ENCODE measurements at places on chromosomes 1 and 21. TPM values are rescaled to one million over a fixed set of nuclear protein-coding genes. Genes with fewer than 3 reads are reported as not detected.

ILDR2 gene
- polyA plus RNA-seq = 14.1 TPM

CDC42SE1 gene
- 89.0 TPM for polyA plus RNA-seq

GRCh38 chr1:94973309-94973922 is 46.5 kb upstream of the CNN3 start:
- no peak for DNase-seq

DNA sequence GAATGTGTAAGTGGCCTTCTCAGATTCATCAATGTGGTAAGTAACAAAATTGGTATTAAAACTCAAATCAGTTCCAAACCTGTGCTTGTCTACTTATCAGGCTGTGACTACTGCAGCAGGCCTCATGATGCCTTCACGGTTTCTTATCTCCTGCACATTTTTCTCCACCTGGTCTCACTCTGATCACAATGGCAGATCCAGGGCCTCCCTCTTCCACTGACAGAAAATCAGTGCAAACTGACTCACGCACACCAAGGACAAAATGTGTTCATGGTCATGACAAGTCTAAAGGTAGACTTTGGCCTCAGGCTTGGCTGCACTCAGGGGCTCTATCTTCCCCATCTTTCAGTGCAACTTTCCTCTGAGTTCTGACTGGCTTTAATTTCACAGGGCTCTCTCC is 56.7 kb upstream of the ATP1A1 start:
- DNase-seq = no peak

DNA sequence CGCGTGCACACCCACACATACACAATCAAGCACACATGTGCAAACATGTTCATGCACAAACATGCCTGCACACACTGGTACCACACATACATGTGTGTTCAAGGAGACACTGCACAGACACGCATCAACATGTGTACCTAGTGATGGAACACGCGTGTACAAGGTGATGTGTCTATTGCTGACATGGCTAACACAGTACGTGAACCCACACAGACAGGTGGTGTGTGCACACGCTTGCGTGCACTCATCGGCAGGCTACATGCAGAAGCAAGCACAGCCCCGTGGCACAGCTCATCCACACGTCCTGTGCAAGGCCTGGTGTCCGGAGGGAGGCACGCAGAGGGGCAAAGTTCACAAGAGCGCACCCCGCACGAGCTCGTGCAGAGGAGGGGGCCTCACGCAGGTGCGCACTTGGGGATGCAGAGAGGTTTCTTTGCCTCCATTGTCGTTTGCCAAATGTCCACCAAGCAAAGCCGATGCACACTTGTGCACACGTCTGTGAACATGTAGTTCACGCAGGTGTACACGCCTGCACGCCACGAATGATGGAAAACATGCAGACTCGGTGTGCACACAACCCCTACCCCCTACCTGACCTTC is 969 bp downstream of the ACAP3 start:
- no peak for DNase-seq

DNA sequence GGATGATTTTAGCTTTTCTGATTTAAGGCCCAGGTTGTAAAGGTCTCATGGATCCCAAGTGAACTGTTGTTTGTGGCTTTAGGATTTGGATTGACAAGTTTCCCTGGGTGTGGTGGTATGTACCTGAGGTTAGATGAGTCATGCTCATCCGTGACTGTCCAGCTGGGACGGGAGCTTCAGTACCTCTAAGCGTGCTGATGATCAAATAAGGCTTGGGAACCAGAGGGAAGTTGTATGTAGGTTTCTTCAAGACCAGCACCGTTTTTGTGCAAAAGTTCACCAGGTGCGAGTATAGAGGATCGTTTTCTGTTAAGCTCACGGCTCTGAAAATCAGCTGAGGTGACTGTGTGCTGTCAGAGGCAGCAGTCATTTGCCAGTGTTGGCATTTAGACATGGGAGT is 19.8 kb downstream of the PLA2G2E start:
- no peak for DNase-seq

DNA sequence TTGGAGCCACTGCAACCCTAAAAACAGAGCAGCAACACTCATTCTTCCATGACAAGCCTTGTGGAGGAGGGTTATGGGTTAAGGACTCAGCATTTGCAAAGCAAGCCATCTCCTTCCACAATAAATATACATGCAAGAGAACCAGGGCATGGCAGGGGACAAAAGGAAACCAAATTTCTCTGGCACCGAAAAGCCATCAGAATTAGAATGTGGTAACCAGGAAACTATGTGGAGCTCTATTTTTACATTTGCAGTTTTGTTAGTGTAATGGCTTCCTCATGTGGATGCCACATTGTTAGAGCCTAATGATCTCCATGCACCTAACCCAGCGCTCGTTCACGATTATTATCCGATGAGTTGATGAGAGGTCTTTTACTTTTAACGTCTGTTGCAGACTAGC is 91.7 kb downstream of the NAV1 start:
- DNase-seq = no peak

GRCh38 chr21:14080764-14081096 is 130.0 kb downstream of the LIPI start:
- DNase-seq = no peak

DNA sequence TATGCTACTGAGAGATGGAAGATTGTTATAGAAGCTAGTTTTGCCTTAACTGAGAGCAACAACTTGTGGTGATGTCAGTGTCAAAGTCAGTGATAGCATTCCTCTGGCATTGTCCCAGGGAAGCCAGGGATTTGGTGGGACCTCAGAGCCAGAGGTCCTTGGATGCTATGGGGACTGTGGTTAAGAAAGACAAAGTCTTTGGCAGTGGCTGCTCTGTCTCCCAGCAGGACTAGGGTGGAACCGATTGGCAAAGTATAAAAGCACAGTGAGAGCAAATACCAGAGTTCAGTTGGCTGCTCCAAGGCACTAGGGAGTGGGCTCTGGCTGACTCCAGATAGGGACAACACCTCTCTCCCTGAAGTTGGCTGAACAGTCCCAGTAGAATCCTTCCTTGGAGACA is 104.8 kb downstream of the GDAP2 start:
- no peak for DNase-seq

GRCh38 chr1:181060066-181060465 is 26.3 kb downstream of the MR1 start:
- DNase-seq = no peak

- DNase-seq = no peak
Measured at GRCh38 chr21:33789697-33790096, 125.9 kb downstream of the ATP5PO start.

PKP1 gene
- 0.24 TPM for polyA plus RNA-seq

- no peak for DNase-seq
Measured at GRCh38 chr1:240608707-240609106, 3.2 kb downstream of the GREM2 start.

TMEM201 gene
- polyA plus RNA-seq = 23.5 TPM

- DNase-seq = no peak
Measured at GRCh38 chr1:178323067-178323466, 173.7 kb downstream of the CLEC20A start.
